ENCODE measurements at places on chromosomes 1 and 21.

GRCh38 chr1:201597551-201598230 is 58.8 kb downstream of the NAV1 start:
- DNase-seq: no peak

GRCh38 chr1:107900090-107900945 is 64.7 kb downstream of the VAV3 start:
- no peak for DNase-seq

DNA sequence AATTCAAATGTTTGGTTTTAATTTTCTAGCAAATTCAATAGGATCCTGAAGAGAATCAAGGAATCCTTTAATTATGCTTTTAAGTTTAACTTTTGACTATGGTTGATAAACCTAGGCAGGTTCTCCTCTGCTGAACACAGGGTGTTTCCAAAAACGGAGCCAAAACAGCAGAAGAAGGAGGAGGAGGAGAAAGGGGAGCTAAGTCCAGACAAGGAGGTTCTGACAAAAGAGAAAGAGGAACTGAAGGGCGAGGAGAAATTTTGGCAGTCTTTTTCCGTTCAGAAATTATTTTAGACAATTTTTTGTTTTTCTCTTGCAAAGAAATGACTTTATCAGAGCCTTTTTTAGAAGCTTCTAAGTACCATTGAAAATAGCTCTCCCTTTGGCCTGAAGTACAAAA is 33.2 kb upstream of the FNBP1L start:
- no peak for DNase-seq

DNA sequence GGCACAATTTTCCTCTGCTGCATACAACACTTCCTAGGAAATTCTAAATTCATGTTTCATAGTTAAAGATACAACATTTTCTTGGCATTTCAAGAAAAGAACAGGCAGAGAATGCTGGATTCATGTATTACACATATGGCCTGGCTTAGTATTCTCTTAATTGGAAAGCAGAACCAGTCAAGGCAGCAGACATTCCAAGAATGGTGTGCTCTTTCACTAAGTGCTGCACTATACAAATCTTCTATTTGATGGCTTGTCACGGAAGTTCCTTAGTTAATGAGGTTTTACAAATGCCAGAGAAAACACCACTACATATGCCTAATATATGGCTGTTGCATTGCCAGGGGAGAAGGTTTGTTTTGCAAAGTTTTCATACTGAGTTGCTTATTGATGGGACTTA is 80.8 kb upstream of the DYNLT5 start:
- DNase-seq: no peak

DNA sequence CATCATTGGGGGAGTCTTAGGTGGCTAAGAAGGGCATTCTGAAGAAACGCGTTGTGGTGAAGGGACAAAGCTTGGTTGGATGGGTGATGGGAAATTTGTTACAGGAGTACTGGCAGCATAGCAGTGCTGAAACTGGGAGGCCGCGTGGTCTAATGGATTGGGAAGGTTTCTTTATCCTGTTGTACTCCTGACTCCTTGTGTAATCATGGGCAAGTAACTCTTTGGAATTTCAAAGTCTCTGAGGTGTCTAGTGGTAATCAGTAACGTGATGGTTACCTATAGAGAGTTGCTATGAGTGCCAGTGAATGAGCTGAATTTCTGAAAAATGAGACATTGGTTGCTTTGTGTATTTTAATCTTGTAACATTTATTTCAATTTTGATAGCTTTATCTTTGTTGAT is 18.5 kb downstream of the DONSON start:
- no peak for DNase-seq

DNA sequence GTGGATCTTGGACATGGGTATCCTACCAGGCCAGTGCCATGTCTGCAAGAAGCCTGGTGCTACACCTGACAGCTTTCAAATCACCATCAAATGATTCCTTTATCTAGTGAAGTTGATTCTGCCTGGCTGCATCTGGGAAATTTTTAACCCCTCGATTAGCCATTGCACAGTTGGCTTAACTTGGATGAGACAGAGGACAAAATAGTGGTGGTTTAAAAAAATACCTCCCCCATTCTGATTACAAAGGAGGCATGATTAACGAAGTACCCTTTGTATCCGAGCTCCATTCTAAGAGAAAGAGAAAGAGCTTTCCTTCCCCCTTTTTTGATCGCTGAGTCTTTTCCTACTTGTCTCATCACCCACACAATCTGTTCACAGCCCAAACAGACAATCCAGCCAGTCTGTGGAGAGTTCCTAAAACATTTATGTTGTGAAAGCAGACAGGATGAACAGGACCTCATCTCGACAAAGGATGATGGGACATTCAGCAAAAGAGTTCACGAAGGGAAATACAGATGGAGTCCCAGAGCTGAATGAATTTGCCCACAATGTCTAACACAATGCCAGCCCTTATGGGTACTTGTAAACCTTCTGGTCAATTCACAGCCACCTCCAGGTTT is 20.5 kb downstream of the WLS start:
- DNase-seq: no peak

DNA sequence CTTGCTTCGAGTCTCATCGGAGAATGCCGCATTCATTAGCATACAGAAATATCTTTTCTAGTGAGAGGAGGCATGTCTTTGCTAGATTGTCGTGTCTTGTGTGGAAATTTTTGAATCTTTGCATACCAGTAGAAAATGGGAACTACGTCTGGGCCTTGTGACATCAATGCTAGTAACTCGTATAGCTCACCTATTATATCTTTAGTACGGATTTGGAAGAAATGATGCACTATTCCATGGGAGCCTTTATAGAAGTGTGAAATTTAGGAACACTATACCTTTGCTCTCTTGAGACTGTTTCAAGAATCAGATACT is 835 bp downstream of the UHMK1 start:
- DNase-seq: no peak

DNA sequence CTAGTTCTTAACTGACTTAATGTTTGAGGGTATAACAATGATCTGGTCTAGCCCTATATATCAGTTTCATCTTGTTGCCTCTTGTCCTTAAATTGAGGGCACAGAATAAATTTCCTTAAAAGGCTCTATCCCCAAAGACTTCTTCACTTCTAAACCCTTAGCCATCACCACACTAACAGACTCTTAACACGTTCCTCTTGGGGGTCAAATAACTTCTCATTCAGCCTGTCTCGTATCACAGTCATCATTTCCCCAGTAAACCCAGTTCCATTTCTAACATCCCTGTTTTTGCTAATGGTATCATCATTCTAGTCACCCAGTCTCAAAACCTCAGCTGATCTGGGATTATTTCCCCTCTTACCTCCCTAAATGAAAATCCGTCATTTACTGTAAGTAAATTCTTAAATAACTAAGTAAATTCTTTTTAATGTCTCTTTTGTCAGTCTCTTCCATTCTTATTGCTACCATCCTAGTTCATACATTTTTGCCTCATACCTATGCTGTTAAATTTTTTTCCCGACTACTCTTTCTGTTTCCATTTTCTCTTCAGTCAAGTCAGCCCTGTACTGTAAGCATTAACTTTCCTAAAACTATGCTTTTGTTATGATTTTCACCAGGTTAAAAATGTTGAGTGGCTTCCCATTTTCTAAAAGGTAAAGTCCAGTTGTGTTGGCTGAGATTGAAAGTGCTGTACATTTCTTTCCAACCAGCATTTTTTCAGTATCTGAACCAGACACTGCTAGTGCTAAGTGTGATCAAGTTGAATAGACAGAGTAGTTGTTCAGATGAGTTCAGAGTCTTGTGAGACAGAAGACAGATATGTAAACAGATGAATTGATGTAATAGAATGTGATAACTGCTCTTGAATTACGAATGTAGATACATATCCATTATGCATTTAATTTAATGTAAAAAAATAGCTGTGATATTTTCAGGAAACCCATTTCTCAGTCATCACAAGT is 6.9 kb downstream of the CTTNBP2NL start:
- DNase-seq: no peak

DNA sequence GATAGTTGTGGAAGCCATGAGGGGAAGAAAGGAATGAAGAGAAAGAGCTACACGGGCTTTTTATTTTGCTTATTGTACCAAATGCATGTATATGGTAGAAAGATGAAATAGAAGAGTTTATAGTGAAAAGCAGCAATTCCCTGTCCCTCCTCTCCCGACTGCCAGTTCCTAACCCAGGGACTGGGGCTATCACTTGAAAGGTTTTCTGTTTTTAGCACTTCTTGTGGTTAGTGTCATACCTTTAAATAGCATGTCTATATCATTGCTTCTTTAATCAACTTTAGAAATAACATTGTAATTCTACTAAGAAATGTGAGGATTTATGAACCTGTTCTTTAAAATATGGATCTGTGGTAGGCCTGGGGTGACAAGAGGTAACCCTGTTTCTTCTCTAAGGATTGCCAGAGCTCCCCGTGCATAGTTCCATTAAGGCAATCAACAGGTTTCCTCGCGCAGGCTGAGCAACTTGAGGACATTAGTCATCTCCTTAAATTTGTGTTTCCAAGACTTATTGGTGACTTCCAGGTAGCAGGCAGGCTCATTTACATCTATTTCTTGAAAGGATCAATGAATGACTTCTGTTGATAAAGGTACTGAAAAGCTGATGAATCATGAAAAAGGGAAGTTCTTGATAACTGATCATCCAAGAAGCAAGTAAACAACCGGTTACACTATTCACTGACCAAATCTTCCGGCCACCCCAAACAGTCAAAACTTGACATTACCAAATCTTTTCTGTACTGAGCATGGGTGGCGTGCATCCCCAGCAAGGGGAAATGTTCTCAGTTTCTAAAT is 37.8 kb upstream of the S1PR1 start:
- DNase-seq: no peak

- no peak for DNase-seq
Measured at GRCh38 chr21:43985690-43986251, 26.3 kb upstream of the TRAPPC10 start.

DNA sequence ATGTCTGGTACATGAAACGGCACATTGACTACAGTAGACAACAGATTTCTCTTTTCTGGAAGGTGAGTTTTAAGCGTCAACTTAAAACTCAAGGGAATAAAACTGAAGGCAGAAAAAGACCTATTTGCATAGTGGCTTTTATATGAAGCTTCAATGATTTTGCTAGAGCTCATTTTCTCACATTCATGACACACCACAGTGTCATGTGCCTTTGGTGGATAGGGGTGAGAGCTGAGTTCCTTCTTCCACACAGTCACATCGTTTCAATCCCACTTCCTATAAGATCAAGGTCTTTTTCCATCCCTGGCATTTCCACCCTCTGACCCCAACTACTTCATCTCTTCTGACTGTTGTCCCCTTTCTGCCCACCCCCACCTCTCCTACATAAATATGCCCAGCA is 31.0 kb downstream of the IL12RB2 start:
- DNase-seq: no peak

DNA sequence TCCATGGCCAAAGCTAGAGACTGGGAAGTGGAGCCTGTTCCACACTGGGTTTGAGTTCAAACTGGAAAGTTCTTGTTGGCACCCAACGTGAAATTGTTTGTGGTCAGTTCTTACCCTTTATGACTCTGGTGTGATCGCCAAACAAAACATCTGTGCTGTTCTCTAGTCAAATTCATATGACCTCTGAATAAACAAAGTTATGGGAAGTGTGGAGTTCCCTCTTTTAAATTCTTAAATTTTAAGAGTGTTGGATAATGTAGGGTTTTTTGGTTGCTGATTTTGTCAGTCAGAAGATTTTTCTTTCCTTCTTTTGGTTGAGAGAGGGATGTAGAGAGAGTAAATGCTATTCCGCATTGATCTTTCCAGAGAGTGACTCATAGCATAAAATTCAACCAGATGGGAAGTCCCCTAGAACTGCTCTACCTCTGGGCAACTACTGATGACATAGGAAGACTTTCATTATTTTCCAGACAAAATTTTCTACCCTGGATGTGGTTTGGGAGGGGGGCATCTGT is 36.4 kb downstream of the CHML start:
- DNase-seq: no peak

DNA sequence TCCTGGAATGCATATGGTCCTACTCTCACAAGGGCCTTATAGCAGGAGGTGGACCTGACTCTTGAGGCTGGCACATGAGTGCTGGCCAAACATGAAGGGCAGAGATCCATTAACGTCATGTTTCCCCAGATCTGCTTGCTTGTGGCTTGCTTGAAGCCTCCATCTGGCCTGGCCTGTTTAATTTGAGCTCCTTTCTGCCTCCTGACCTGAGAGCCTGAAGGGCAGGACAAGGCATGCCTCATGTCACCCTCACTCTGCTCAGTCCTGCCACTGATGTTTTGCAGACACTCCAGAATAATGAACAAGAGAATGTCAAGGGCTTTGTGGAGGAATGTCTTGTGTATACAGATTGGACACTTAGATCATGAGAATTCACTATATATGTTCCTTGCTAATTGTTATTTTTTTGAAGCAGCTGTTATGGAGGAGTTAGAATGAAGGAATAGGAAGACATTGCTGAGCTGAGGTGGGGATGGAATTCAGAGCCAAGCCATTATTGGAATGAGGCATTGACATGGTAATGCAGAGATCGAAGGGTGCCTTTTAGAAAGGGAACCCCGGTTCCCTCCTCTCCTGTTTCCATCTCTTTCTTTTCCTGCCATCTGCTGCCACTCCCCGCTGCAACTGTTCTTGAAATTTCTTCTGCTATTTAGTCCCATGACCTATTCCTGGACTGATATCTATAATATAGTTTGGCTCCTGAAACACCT is 457.0 kb upstream of the PROX1 start:
- DNase-seq: no peak

GRCh38 chr1:46168477-46168876 is 6.4 kb upstream of the TSPAN1 start:
- DNase-seq: no peak

DNA sequence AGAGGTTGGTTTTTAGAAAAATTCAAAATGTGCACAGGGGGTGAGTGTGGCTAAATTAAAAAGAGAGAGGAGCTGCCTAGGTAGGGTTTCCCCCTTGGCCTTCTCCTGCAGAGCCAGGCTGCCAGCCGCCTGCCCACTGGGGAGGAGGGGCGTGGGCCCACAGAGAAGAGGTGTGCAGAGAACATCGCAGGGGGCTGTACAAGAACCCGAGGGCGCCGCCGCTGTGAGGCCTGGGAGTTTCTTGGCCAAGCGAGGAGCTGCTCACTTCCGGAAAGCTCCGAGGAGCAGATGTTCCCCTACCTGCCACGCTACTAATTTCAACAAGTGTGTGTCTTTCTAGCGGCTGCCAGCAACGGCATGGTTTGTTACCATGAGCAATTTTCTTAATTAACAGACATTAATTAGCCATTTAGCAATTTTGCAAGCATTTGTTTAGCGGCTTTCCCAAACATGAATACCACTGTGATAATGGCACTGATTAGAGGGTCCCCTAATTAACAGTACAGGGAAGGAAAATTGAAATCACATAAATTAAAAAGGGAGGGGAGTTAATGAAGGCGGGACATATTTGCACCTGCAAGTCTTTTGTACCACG is 59.7 kb downstream of the MRPL37 start:
- DNase-seq: no peak

DNA sequence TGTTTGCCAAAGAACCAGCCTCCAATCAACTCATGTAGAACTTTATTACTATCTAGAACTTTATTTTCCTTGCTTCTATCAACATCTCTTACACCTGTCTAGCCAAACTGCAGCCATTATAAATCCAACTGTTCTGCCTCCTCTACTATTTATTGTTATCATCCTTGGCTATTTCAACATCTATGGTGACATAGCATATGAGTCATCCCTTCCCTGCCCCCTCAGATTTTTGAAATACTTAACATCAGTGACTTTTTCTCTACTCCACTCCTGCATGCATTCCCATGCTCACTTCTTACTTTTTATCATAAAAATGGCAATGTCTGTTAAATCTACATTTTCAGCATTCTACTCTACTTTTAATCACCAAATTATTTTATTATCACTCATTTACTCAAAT is 544.9 kb upstream of the NEGR1 start:
- no peak for DNase-seq

Measured in NCI-H1930 (cell line).